Non-pigmented ciliary epithelial cell (primary cell): ENCODE measurements at places on chromosomes 16 and 17.

- DNase-seq = no peak
Measured at GRCh38 chr17:55763856-55764255, 13.0 kb downstream of the PCTP start.

DNA sequence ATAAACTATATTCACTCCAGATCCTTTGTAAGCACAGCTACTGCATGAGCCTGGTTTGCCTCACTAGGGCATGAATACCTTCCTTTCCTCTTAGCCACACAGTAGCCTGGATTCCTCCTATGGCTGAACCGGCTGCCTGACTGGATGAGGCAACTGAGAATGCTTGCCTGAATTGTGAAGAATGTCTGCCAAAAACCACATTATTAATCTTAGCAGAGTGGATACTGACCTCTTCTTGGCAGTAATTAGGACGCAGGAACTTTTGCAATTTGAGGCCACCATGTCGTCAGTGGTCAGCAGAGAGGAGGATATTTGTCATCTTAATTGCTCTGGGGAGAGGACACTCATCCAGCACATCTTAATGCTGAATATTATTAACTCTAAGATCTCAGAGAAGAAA is 651.8 kb upstream of the GOT2 start:
- DNase-seq = peak; percentile 74

GRCh38 chr16:91484-91883 is 13.5 kb downstream of the MPG start:
- DNase-seq = no peak

GRCh38 chr17:16074423-16074822 is 74.8 kb downstream of the TTC19 start:
- DNase-seq = no peak

DNA sequence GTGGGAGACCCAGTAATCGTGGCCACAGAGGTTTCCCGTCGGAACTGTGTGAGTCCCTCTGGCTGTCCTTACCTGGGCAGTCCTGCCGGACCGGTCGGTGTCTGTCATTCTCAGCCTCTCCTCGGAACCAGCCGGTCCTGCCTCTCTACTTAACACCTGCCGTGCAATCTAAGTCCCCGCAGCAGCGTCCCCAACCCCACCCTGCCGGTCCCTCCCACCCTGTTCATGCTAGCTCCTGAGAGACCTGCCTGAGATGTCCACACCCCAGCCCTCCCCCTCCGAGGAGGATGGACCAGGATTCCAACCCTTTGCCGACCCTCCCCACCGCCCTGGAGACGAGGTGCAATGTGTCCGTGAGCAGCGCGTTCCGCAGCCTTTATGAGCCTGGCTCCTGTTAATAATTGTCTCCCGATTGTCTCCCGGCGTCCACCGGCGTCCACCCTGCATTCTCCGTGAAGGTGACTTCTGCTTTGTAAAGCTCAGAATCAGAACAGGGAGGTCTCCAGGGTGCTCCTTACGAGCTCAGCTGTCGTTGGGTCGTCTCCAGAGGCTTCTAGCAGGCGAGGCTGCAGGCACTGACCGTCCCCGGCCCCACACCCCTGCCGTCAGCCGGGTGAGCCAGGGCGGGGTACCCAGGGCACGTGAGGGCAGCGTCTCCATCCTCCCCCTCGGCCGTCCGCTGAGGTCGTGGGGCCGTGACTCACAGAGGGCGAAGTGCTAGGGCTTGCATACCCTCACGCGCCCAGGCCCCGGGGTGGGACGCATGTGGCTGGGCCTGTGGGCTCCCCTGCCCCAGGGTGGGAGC is 10.1 kb downstream of the METRNL start:
- DNase-seq = no peak

DNA sequence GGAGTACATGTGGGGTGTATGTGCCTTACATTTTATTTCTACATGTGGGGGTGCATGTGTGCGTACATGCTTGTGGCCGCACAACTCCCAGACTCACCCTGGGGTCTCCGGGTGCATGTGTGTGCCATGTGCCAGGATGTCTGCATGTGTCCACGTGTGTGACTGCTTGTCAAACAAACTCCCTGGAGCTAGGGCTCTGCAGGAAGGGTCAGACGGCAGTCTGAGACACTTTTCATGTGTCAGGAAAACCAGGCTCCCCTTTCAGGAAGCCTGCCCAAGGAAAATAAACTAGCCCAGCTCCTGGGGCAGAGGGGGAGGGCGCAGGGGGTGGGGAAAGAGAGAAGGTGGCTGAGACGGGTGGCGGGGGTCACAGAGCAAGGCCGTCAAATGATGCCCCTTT is 44.7 kb downstream of the FZD2 start:
- DNase-seq = no peak

DNA sequence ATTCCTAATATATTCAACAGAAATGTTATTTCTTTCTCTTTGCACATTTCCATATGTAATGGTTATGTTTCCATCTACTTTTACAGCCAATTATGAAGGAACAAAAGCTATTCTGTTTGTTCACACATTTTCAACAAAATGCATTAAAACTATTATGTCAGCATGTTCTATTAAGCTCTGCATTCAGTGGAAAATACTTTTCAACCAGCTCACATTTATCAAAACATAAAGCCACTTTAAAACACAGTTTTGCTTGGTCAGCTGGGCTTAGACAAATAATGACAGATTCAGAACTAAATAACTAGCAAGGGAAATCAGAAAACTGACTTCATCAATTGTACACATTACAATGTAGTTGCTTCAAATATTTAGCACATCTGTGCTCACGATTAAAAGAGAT is 6.9 kb downstream of the SALL1 start:
- DNase-seq = no peak

- peak; percentile 79 for DNase-seq
Measured at GRCh38 chr16:86740906-86741799, 162.8 kb downstream of the FOXL1 start.

- DNase-seq = peak; percentile 65
Measured at GRCh38 chr16:14007450-14007849, 63.7 kb upstream of the MRTFB start.

GRCh38 chr16:70656712-70657263 is 10.4 kb downstream of the IL34 start:
- DNase-seq = no peak

DNA sequence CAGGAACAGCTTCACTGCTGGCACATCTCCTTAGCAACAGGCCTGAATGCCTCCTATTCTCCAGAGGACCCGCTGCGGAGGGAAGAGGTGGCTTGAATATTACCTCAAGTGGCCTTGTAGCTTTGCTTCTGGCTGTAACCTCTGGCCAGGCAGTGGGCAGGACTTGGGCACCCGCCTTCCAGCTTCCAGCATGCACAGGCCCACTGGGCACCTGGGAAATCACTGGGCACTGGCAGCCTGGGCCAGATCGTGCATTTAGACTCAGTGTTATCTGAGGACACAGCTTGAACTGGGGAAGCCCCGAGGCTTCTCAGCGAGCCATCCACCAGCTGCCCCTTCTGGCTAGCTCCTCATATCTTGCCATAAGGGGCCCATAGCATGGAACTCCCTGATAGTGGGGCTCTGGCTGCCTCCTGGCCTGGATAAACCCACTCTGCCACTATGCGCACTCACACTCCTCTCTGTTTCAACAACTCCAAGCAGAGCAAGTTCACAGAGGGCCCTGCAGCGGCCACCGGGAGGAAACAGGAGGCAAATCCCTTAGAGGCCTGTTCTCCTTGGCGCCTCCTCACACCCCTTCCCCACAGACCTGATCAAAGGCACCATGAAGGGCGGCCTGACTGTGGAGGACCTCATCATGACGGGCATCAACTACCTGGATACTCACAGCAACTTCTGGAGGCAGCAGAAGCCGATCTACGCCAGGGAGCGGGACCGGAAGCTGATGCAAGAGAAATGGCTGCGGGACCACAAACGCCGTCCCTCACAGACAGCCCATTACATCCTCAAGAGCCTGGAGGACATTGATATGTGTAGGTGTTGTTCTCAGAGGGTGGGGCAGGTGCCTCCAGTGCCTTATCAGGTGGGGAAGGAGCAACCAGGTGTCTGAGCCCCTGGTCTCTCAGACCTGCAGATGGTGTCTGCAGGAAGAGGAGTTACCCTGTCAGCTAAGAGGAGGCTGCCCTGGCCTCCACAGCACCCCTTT is 7.8 kb downstream of the ODAD4 start:
- no peak for DNase-seq

- peak; percentile 79 for DNase-seq
Measured at GRCh38 chr17:2030779-2031163, 818 bp downstream of the DPH1 start.
